ENCODE measurements at places on chromosomes 6 and 20.

DNA sequence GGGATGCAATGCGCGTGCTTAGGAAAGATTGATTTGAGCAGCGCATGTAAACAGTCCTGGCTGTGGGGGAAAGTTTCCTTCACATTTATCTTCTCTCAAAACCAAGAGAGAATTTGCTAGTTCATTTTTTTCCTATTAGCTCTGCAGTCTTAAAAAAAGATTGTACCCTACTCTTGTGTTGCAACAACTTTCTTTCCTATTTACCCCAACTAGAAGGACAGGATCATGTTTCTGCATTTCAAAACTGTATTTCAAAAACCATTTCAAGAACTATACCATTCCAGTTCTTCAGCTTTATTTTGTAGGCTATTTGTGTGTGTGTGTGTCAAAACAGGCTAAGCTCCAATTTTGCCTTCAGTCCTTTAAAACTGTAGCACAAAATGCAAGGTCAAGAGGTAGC lies 473.1 kb downstream of the KIF16B start:
- DNase-seq = no peak

DNA sequence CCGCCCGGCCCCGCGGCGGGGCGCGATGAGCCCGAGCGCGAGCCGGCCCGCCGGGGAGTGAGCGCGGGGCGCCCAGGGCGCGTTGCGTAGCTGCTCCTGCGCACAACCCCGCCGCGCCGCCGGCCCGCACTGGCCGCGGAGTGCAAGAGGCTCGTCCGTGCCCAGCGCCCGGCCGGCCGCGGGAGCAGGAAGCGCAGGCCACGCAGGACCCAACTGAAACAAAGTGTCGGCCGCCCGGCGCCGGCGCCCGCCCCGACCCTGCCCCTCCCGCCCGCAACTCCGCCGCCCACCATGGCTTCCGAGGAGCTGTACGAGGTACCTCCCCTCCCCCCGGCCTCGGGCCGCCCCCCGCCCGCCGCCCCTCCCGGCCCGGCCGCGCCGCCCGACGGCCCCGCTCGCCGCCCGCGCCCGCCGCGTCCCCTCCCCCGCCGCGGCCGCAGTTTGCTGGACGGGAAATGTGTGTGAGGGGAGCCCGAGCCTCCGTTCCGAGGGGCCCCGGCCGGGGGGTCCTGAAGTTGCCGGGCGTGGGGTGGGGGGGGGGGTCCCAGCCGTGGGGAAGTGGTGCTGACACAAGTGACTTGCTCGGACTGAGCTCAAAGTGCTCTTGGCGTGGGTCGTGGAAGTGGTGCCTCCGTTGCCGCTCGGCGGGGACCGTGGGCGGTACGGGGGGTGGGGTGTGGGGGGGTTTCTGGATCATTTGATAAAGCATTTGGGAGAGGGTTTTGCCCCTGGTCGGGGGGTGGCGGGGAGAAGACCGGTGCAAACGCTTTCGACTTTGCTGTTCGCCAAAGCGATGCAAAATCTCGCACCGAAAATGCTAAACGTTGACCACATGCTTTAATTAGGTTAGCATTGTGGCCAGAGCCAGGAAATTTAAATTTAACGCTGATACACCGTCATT lies 539 bp downstream of the CDYL start:
- peak; percentile 39 for DNase-seq

- DNase-seq = no peak
Observed at GRCh38 chr20:41526327-41526726, 91.8 kb downstream of the CHD6 start.

- no peak for DNase-seq
Observed at GRCh38 chr6:1915226-1915625, 305.5 kb downstream of the FOXC1 start.

DNA sequence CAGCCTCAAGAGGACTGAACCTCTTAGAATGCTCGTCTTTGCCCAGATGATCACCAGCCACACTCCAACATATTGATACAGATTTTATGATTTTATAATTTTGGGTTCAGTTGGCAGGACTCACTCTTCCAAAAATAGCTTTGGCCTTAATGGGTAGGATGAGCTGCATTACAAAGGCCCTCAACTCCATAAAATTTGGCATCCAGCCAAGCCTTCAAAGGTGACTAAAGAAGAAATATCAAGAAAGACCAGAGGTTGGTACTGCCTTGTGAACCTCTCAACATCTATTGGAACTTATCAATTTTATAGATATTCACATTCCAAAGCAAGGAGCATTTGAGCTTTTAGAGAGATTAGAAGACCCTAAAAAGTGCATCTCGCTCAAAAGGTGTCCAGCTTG lies 48.4 kb upstream of the SNAP25 start:
- DNase-seq = no peak
